ENCODE measurements at places on chromosomes 6 and 20.
A peak's percentile ranks its signal among the peaks of the same experiment; 100 is the strongest.

DNA sequence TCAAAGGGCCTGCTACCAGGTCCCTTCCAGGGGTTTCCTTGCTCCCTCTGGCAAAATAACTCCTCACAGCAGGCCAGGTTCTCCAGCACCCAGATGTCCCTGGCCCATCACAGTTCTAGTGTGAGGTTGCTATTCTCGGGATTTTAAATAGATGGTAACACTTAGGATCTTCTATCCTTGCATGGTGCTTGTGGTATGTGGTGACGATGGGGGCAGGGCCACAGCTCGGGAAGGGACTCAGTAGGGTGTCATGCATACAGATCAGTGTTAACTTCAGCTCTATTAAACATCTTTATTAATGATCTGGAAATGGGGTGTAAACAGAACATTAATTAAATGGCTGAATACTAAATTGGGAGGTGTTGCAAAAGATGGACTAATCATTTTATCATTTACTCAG lies 323.8 kb downstream of the QKI start:
- no peak for DNase-seq

GRCh38 chr6:25793970-25794369 lies 37.9 kb downstream of the SLC17A1 start:
- DNase-seq = no peak

GRCh38 chr6:30884521-30885480 lies 482 bp downstream of the DDR1 start:
- peak; percentile 18 for DNase-seq

DNA sequence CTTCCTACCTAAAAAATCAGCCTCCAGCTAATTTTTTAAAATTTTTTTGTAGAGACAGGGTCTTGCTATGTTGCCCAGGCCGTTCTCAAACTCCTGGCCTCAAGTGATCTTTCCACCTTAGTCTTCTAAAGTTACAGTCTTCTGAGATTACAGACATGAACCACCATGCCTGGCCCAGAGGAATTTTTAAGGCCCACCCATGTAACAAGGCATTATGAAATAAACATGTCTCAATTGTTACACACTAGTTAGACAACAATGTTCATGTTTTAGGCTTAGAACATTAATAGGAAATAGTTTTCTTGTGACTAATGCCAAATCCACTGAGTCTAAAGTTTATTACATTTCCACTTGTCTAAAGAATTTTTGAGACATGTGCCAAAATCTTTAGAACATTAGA lies 221.2 kb downstream of the LAMA2 start:
- DNase-seq = no peak

GRCh38 chr6:152223636-152224035 lies 413.5 kb downstream of the SYNE1 start:
- no peak for DNase-seq

DNA sequence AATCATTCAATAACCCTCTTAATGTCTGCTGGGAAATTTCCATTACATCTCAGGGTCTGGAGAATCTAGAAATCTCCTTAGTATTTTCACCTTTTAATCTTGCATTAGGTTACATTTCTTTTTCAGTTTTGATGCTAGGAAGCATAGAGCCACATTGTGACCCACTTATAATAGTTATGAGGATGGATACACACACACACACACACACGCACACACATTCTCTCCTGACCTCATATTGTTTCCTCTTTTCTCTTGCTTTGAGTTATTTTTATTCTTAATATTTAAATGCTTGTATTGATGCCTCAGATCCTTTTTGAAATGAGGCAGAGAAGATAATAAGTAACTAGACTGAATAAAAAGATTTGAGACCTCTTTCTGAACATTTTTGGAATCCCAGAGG lies 128.4 kb downstream of the KLHL32 start:
- DNase-seq = no peak

GRCh38 chr20:17936761-17937732 lies 31.5 kb downstream of the SNX5 start:
- no peak for DNase-seq

GRCh38 chr6:128739112-128739511 lies 143.8 kb upstream of the LAMA2 start:
- no peak for DNase-seq

GRCh38 chr6:126268092-126268491 lies 71.8 kb upstream of the CENPW start:
- DNase-seq = peak; percentile 12

DNA sequence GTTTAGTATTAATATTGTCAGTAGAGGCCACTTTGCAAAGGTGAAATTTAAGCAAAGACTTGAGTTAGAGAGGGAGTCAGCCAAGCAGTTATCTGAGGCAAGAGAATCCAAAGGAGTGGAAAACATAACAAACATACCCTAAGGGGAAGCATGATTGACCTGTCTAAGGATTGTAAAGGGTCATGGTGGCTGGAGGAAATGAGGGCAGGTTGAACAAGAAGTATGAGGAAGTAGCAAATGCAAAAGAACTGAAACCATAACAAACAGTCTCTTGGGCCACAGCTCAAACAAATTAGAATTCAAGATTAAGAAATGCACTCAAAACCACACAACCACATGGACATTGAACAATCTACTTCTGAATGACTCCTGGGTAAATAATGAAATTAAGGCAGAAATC lies 103.2 kb downstream of the FBXO5 start:
- DNase-seq = no peak

GRCh38 chr6:5085648-5086293 lies 630 bp downstream of the PPP1R3G start:
- no peak for DNase-seq

DNA sequence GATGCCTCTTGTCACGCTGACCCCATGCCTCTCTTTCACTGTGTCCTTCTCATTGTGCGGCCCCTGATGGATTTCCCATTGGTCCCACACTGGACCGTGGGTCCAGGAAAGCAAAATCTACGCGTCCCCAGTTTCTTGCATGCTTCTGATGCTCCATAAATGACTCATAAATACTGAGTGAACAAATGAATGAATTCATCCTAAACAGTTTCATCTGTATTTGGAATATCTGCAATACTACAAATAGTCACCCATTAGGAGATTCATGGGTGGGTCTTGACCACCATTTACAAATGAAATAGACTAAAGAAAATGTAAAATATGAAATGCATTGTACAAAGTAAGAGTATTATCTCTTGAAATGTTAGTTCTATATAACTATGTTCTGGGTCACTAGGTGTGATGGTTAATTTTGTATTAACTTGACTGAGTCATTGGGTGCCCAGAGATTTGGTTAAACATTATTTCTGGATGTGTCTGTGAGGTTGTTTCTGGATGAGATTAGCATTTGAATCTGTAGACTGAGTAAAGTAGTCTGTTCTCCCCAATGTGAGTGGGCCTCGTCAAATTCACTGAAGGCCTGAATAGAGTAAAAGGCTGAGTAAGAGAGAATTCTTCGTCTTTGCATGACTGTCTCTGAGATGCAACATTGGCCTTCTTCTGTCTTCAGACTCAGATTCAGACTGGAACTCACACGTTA lies 448.7 kb downstream of the PREX1 start:
- DNase-seq = no peak

DNA sequence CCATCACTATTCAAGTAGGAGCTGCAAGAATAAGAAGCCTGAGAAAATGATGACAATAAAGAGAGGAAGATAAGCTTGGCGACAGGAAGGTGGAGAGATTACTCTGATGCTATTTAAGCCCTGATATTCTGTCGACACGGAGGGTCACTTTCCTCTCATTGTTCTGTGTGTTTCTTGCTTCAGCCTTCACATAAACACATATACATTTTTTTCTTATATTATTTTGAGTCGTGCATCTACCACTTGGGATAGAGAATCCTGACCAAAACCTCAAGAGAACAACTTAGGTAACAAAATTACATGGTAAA lies 10.5 kb downstream of the PTCHD4 start:
- no peak for DNase-seq

DNA sequence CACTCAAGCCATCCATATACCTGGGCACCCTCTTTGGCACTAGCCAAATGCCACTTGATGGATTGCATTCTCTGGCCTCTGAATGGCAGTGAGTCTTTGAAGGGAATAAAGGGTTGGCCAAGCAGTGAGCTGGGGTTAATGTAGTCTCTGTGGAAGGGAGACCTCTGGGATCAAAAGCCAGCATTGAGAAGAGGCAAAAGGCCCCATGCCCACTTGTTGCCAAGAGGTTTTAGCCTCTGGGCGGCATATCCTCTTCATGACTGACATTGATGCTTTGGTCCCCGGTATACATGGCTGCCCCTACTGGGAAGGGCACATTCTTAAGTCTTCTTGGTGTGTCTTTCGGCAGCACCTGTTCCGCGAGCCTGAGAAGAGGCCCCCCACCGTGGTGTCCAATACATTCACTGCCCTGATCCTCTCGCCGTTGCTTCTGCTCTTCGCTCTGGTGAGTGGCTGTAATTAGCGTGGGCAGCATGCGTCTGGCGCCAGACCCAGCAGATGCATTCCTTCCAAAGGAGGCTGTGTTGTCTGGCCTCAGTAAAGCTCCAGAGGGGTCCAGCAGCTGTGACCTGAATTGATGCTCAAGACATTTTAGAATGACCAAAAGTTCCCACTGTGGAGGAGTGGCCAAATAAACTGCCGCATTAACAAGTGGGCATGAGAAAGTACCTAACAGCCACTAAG lies 29.5 kb downstream of the GHRH start:
- peak; percentile 34 for DNase-seq

GRCh38 chr20:48951646-48952045 lies 30.1 kb downstream of the ARFGEF2 start:
- no peak for DNase-seq

DNA sequence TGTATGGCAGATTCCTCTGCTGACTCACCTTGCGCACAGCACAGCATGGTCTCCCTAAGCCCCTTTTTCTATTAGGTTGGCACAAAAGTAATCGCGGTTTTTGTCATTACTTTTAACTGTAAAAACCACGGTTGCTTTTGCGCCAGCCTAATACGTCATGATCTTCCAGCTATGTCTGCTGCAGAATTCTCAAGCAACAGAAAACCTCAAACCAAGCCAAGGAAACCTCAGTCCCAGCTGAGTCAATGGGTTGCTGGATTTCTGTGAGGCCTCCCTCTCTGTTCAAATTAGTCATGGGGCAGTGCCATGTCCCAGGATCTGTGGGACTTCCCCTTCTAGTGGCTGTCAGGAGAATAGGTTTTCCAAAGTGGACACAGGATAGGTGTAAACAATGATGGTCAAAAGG lies 15.7 kb upstream of the ENPP1 start:
- no peak for DNase-seq

- DNase-seq = no peak
Measured at GRCh38 chr6:33217681-33218080, 9.4 kb downstream of the RING1 start.

GRCh38 chr20:53809728-53810365 lies 216.2 kb upstream of the ZNF217 start:
- no peak for DNase-seq

DNA sequence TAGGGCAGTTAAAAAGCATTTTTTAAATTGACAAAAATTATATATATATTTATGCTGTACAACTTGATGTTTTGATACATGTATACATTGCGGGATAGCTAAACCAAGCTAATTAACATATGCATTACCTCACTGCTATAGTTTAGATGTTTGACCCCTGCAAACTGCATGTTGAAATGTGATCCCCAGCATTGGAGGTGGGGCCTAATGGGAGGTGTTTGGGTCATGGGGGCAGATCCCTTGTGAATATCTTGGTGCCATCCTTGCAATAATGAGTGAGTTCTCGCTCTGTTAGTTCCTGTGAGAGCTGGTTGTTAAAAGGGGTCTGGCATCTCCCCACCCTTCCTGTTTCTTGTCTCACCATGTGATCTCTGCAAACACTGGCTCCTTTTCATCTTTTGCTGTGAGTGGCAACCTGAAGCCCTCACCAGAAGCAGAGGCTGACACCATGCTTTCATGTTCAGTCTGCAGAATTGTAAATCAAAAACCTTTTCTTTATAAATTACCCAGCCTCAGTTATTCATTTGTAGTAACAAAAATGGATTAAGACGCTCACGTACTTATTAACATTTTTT lies 111.8 kb downstream of the MCHR2 start:
- DNase-seq = no peak

DNA sequence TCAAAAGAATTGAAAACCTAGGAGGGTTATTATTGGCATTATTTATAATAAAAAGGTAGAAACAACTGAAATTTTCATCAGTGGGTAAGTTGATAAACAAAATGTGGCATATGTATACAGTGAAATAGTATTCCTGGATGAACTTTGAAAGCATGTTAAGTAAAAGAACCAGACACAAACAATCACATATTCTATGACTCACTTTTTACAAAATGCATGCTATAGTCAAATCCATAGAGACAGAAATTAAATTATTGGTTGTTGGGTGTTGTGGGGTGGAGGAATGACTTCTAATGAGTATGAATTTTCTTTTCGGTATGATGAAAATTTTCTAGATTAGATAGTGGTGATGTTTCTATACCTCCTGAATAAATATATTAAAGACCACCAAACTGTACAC lies 94.6 kb downstream of the LRRC1 start:
- DNase-seq = no peak

All from NCI-H2081 (cell line).